Pancreas (tissue), 10 donors: ENCODE measurements at places on chromosomes 11 and 22. TPM values are rescaled to one million over a fixed set of nuclear protein-coding genes. Genes with fewer than 3 reads are reported as not detected.

GRCh38 chr22:39214383-39215069 is 30.3 kb downstream of the PDGFB start:
- H3K27me3 ChIP-seq: no peaks in the 10 kb centered on the region
- H3K27ac ChIP-seq: peak overlapping the region; percentile 36
- H3K36me3 ChIP-seq: no peaks in the 10 kb centered on the region
- H3K4me1 ChIP-seq: no peaks in the 10 kb centered on the region
- DNase-seq: no peak

DNA sequence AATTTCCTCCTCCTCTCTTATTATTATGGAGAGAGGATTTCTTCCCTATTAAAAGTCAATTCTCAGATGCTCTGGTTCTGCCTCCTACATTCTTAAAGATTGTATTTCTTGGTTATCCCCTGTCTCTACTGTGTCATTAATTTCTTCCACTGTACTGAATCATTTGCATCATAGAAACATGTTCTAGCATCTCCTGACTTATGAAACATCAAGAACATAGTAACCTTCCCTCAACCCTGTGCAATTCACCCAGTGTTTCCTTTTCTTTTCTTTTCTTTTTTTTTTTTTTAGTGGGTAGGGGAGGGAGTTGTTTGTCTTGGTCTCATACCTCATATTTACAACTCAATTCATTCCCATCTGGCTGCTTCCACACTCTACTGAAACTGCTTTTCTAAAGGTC is 288.0 kb upstream of the PLET1 start:
- no peak for DNase-seq
- no peaks in the 10 kb centered on the region for H3K36me3 ChIP-seq
- no peak overlapping the region for H3K4me3 ChIP-seq
- no peaks in the 10 kb centered on the region for H3K27me3 ChIP-seq

DNA sequence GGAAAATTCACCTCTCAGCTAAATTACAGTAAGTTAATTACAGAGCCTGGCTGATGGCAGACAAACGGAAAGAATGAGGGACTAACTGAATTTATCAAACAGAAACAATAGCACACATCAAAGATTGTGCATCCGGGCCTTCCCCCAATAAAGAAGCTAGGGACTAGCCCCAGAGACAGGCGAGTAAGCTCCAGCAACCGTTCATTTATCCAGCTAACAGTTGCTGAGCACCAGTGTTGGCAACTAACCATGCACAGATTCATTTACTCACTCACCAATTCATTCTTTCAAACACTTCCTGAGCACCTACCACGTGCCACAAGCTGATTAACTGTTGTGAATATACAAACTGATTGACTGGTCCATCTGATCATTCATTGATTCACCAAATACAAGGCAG is 51.2 kb downstream of the SMCO4 start:
- H3K27me3 ChIP-seq: no peaks in the 10 kb centered on the region
- no peak overlapping the region for H3K27ac ChIP-seq
- H3K4me3 ChIP-seq: no peak overlapping the region
- peaks cover 21% of the 10 kb centered on the region for H3K4me1 ChIP-seq

- H3K27me3 ChIP-seq: no peaks in the 10 kb centered on the region
- H3K27ac ChIP-seq: peak overlapping the region; percentile 82
- H3K4me1 ChIP-seq: peaks cover 5% of the 10 kb centered on the region
- no peak overlapping the region for H3K4me3 ChIP-seq
Measured at GRCh38 chr11:20113149-20113438, 47.2 kb downstream of the DBX1 start.

DNA sequence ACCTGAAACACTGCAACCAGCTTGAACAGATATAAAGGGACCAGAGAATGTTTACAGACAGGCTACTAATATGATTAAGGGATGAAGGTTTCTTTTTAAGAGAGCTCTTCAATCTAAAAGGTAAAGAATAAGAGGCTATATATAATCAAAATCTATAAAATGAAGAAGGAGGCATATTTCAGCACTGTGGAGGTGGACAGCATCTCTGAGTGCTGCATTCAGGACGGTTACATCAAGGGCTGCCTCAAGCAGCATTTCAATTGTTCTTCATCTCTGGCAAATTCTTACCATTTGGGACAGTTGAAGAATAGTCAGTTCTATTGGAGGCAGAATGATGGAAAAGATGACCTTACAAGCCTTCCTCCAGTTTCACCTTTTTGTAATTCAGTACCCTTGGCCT is 139.6 kb upstream of the LMO1 start:
- H3K27ac ChIP-seq: no peak overlapping the region
- H3K36me3 ChIP-seq: no peaks in the 10 kb centered on the region
- H3K4me3 ChIP-seq: no peak overlapping the region

- no peaks in the 10 kb centered on the region for H3K27me3 ChIP-seq
- DNase-seq: no peak
- H3K4me1 ChIP-seq: no peaks in the 10 kb centered on the region
- H3K27ac ChIP-seq: no peak overlapping the region
- H3K36me3 ChIP-seq: no peaks in the 10 kb centered on the region
Measured at GRCh38 chr11:112525270-112525669, 264.6 kb upstream of the PLET1 start.

Gene SCARF2
- total RNA-seq: 1.9 TPM

- H3K4me1 ChIP-seq: peaks cover 15% of the 10 kb centered on the region
- H3K36me3 ChIP-seq: no peaks in the 10 kb centered on the region
- H3K27ac ChIP-seq: no peak overlapping the region
- no peak for DNase-seq
- no peaks in the 10 kb centered on the region for H3K27me3 ChIP-seq
Measured at GRCh38 chr11:75873417-75874221, 58.6 kb downstream of the UVRAG start.

GRCh38 chr22:31488346-31488883 is 1.2 kb downstream of the EIF4ENIF1 start:
- no peaks in the 10 kb centered on the region for H3K27me3 ChIP-seq
- H3K36me3 ChIP-seq: peaks cover 11% of the 10 kb centered on the region
- peak overlapping the region; percentile 84 for H3K4me3 ChIP-seq
- H3K4me1 ChIP-seq: peaks cover 8% of the 10 kb centered on the region

Gene PGA5
- 0.67 TPM for total RNA-seq

- H3K36me3 ChIP-seq: no peaks in the 10 kb centered on the region
- DNase-seq: no peak
- peak overlapping the region; percentile 80 for H3K27ac ChIP-seq
- H3K4me1 ChIP-seq: peaks cover 13% of the 10 kb centered on the region
- no peak overlapping the region for H3K4me3 ChIP-seq
Measured at GRCh38 chr22:47115518-47115890, 353.1 kb downstream of the TBC1D22A start.

GRCh38 chr11:132640952-132641351 is 891.3 kb downstream of the OPCML start:
- no peaks in the 10 kb centered on the region for H3K4me1 ChIP-seq
- no peaks in the 10 kb centered on the region for H3K36me3 ChIP-seq
- H3K4me3 ChIP-seq: no peak overlapping the region
- H3K27ac ChIP-seq: no peak overlapping the region
- no peak for DNase-seq

Gene PDE3B
- 14.1 TPM for total RNA-seq

DNA sequence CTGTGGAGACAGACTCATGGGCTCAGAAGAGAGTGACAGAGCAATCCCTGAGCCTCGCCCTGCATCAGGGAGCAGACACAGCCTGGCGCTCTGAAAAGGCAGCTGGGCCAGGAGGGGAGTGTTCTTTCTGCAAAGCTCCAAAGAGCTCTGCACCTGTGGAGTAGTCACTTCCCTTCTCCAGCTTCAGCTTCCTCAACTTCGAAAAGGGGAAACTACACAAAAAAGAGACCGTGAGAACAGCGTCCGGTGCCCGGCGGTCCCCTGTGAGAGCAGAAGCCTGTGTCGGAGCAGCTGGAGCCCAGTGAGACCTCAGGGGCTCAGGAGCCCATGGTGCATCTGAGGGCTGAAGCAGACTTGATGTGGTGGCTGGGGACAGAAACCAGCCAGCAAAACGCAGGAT is 35.1 kb downstream of the TP53I11 start:
- no peak for DNase-seq
- H3K27ac ChIP-seq: no peak overlapping the region
- H3K4me3 ChIP-seq: no peak overlapping the region
- no peaks in the 10 kb centered on the region for H3K27me3 ChIP-seq
- no peaks in the 10 kb centered on the region for H3K4me1 ChIP-seq

DNA sequence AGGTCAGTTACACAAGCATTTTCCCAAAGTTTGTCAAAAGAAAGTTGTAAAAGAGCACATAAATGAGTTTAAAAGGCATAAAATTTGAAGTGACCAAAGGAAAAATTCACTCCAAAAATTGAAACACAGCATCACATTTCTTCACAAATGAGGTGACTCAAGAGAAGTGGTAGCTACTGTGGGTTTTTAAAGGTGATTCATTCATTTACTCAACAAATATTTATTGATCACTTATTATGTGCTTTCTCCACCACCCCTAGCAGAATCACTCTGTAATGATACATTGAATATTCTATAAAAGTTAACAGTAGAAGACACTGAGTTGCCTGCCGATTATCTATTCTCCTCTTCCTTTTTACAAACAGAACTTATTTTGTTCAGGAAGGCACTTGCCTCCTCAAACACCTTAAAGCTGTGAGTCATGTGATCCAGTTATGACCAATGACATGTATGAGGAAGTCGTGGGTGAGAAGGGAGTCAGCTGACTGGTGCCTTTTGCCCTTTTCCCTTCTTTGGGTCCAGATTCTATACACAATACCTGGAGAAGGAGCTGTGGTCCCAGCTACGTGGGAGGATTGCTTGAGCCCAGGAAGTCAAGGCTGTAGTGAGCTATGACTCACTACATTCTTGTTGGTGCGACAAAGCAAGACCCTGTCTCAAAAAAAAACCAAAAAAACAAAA is 67.7 kb upstream of the CLNS1A start:
- H3K4me3 ChIP-seq: no peak overlapping the region
- H3K4me1 ChIP-seq: no peaks in the 10 kb centered on the region
- H3K36me3 ChIP-seq: no peaks in the 10 kb centered on the region
- H3K27me3 ChIP-seq: no peaks in the 10 kb centered on the region
- no peak for DNase-seq

Gene HTR3B
- total RNA-seq: not detected

DNA sequence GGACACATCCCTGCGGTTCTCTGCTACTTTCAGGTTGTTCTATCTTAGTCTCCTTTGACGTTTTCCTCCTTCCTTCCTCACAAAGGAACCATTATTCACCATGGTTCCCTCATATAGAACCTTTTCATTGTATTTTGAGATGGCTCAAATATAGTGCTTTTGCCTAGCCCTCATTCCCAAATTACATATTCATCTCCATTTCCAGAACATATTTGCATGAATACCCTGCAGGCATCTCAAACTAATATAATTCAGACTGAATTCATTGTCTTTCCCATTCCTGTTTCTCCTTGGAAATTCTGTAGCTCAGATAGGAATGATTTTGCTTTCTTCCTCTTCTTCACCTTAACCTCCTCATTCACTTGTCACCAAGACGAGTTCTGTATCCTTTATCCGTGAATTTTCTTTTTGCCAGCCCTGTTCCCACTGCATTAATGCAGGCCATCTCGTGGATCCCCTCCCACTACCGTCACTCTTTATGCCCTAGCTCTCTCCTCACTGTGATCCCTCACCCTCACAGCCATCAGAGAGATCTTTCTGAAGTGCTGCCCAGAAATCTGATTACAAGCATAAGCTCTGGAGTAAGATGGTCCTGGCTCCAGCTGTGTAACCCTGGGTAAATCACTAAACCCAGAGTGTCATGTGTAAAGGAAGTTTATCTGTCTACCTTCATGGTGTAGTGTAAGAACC is 23.3 kb downstream of the PIWIL4 start:
- no peak for DNase-seq
- H3K27me3 ChIP-seq: no peaks in the 10 kb centered on the region
- no peaks in the 10 kb centered on the region for H3K4me1 ChIP-seq
- H3K4me3 ChIP-seq: no peak overlapping the region
- H3K27ac ChIP-seq: no peak overlapping the region

- H3K27me3 ChIP-seq: no peaks in the 10 kb centered on the region
- no peaks in the 10 kb centered on the region for H3K4me1 ChIP-seq
- no peak overlapping the region for H3K27ac ChIP-seq
Measured at GRCh38 chr22:27989758-27990450, 70.8 kb upstream of the PITPNB start.

DNA sequence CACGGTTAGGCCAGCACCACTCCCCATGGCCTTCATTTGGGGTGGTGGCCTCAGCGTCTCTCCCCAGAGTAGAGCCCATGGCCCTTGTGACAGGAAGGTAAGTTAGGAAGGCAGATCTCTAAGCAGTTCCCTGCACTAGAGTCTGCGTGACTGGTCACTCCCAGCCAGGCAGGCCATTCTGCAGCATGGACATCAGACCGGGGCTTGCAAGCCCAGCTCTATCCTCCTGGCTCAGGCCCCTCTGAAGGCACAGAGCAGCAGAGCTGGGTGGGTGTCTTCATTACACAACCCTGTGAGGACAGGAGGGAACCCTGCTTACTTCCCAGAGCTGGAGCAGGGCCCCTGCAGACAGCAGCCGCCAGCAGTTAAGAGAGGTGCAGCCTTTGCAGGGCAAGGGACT is 77.3 kb downstream of the PIWIL3 start:
- no peak overlapping the region for H3K27ac ChIP-seq
- no peaks in the 10 kb centered on the region for H3K36me3 ChIP-seq
- H3K27me3 ChIP-seq: no peaks in the 10 kb centered on the region
- no peak for DNase-seq

GRCh38 chr11:6438979-6439571 is 1.7 kb downstream of the HPX start:
- no peaks in the 10 kb centered on the region for H3K27me3 ChIP-seq
- no peak overlapping the region for H3K27ac ChIP-seq
- H3K36me3 ChIP-seq: no peaks in the 10 kb centered on the region
- peak; percentile 51 for DNase-seq

Gene SHANK2
- 38.0 TPM for total RNA-seq
